ENCODE measurements at places on chromosomes 12 and 14.

GRCh38 chr14:49853158-49853477 is 530 bp upstream of the NEMF start:
- no peak for DNase-seq

DNA sequence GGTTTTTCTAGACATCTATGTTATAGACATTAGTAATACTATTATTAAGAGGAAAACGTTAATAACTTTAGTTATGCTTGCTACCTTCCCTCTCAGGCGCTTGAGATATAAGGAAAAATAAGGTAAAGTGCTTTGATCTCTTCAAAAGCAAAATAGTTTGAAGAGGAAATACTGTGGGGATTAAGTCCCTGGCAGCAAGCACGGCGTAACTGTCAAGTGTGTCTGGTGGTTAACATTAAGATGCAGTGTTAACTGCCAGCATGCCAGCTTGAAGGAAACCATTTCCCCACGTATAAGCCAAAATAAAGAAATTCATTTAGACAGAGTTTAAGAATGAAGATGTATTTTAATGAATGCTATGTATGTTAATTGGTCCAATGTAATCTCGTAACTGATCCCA is 31.8 kb downstream of the PELI2 start:
- DNase-seq: no peak

DNA sequence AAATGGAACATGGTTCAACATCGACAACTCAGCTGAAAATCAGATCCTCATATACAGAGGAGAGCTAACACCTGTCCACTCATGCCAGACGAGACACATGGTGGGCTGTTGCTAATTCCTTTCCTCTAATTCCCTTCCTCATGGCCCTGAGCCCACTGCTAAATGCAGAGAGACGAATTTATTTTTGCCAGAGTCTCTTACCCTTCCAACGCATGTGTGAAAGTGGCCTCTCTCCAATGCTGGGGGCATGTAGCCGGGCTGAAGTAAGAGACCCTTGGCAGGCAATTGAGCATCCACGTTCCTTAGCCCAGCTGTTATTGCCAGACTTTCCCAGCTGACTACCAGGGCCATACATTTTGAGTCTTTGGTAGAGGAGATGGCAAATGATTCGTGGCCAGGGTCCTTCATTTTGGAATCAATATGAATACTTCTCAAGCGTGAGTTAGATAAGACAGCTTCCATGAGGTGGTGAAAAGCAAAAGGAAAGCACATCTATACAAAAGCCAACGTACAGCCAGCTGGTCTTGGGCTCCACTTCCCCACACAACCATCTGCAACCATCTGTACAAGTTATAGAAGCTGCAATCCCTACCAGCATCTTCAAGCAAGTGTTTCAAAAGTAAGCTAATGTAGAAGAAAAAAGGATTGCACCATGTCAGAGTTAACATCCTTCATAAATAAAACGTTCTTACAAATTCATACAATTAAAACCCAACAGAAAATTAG is 28.6 kb downstream of the CORO1C start:
- DNase-seq: no peak

GRCh38 chr14:92568621-92569479 is 55.3 kb downstream of the RIN3 start:
- no peak for DNase-seq

- no peak for DNase-seq
These were observed 5.0 kb downstream of the TBX5 start for GRCh38 chr12:114400925-114401324.

GRCh38 chr12:110353211-110353965 is 50.1 kb downstream of the ANAPC7 start:
- DNase-seq: no peak

DNA sequence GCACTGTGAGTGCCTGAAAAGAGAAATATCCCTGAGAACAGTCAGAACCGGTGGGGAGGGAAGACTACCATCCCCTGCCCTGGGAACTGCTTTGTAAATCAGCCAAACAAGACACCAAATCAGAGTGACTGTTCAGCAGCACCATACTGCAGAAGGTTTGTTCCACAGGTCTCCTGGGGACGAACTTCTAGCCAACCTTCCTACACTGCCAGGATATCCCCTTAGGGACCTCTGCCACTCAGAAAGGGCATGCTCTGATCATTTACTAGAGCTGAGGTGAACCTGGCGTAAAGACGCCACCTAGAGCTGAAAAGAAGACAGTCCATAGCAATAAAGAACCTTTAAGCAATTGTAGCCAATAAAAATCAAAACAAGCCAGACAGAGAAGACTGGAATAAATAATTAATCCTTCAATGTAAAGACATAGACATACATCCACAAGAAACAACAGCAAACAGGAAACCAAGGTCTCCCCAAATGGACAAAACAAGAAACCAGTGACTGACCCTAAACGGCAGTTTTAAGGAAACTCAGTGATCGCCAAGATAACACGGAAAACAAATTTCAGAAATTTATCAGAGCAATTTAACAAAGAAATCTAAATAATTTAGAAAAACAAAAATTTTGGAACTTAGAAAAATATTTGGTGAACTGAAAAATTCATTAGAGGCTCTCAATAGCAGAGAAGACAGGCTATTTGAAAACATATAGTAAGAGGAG is 228.1 kb upstream of the AMIGO2 start:
- DNase-seq: no peak

DNA sequence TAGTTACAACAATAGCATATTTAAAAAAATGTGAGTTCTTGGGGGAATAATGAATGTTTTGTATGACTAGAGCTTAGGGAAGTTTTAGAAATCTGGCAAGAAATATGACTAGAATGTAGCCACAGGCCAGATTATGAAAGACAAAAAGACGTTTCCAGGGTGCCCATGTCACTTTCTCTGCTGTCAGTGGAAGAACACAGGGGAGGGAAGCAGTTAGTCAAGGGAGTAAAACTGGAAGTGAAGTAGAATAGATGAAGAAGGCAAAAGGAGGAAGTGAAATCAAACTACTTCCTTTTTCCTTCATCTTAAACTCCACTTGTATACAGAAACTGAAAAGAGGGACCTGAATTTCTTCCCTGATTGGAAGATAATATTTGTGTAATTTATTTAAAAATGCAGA is 81.2 kb upstream of the ATP2B1 start:
- no peak for DNase-seq

DNA sequence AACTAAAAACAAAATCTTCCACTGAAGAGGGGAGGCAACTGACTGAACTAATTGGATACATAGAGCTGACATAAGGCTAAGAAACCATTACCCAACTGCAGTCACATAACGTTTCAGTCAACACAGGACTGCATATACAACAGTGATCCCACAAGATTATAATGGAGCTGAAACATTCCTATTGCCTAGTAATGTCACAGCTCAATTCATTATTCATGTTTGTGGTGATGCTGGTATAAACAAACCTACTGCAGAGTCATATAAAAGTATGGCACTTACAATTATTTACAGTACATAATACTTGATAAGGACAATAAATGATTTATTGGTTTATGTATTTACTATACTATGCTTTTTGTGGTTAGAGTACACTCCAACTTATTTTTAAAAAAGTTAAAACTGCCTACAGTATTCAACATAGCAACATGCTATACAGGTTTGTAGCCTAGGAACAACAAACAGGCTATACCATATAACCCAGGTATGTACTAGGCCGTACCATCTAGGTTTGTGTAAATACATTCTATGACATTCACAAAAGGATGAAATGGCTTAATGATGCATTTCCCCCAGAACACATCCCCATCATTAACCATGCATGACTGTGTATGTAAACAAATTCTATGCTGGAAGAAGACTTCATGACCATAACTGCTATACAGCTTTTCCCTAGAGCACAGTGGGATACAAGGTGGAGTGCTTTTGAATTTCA is 4.3 kb downstream of the NAP1L1 start:
- no peak for DNase-seq

DNA sequence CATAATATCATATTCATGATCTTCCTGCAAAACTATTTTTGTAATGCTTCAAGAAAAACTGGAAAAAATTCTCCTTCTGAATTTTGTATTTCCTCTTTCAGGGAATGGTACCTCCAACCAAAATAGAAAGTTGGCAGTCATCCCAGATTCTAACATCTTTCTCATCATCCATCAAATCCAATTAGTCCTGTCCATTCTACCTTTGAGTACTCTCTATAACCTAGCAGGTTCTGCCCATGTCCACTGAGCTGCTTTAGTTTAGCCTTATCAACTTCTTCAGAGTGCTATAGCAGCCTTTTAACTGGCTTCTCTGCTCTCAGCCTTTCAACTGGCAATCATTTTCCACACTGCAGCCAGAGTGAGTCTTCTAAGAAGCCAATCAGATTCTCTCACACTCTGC is 236.2 kb downstream of the AKAP6 start:
- no peak for DNase-seq

GRCh38 chr12:31006416-31007152 is 67.1 kb upstream of the DDX11 start:
- no peak for DNase-seq

DNA sequence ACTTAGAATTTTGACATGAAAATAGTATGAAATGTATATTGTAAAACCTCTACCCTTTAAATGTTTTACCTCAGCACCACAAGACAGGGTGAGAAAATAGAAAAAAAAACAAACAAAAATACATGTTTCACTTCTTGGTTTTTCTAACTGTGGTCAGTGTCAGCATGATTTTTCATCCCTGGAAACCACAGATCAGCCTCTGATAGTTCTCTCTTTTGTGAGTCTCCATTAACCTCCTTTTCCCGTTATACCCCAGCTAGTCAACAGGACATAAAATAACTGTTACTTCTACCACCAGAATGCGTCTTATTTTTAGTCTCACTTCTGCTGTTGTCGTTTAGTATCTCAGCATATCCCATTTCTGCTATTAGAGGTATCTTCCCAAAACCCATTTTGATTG is 48.3 kb upstream of the KCNMB4 start:
- no peak for DNase-seq

GRCh38 chr14:74472601-74473000 is 20.5 kb downstream of the NPC2 start:
- no peak for DNase-seq

GRCh38 chr12:98399532-98399931 is 115.9 kb upstream of the TMPO start:
- DNase-seq: peak; percentile 54

DNA sequence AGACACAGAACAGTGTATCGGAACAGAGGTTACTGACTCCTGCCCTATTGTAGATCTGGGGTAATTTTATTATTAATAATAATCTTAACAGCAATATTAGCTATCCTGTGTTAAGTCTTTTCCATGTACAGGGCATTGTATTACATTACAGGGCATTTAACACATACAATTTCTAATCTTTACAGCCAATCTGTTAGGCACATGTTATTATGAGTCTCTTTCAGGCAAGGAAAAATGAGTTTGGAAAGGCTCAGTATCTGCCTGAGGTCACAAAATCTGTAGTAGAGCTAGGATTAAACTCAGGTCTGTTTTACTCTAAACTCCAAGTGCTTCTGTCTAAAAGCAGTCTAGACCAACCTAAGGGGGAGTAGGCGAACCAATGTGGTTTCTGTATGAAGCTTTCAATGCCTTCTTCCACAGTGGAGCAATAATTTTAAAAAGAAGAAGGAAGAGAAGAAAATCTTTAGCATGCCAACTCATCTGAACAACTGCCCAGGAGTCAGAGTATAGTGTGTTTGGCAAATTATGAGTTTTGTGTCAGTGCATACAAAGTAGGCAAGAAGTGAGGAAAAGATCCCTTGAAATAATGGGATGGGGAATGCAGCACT is 192.6 kb downstream of the CHST11 start:
- no peak for DNase-seq

- DNase-seq: no peak
These were observed 12.5 kb downstream of the PAPOLA start for GRCh38 chr14:96514694-96515093.

DNA sequence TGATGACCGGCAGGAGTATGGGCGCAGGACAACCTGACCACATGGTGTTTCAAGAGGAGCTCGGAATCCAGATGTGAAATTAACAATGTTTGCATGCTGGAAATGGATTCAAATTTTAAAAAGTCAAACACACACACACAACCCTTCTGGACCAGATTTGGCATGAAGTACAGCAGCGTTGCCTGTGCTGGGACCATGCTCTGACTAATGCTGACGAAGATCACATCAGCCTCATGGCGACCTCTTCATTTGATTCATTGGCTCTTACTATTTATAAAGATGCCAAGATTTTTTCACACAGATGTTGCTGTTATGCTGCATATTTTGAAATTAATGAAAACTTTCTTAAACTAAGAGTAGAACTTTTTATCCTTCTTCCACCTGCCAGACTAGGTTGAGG is 926.6 kb upstream of the TMEM132C start:
- no peak for DNase-seq

GRCh38 chr12:28872654-28873268 is 276.3 kb upstream of the FAR2 start:
- DNase-seq: no peak

DNA sequence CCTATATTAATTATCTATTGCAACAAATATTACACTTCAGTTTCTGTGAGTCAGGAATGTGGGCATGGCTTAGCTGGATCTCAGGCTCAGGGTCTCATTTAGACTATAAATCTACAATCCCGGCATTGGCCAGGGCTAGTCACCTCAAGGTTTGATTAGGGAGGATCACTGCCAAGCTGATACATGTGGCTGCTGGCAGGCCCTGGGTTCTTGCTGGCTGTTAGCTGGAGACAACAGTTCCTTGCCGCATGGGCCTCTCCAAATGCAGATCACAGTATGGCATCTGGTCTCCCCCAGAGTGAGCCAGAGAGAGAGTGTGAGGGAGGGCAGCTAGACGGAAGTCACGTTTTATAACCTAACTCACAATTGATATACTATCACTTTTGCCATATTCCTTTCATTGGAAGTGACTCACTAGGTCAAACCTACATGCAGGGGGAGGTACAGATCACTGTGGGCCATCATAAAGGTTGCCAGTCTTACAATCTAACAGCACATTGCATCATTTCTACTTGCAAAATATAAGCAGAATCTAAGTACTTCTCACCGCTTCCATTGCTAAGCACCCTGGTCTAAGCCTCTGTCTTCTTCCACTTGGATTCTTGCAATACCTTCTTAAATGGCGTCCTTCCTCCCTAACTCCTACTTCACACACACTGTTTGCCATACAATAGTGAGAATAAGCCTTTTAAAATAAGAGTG is 174.0 kb upstream of the ARHGAP5 start:
- DNase-seq: no peak

GRCh38 chr14:66291756-66292155 is 194.4 kb upstream of the CCDC196 start:
- no peak for DNase-seq

DNA sequence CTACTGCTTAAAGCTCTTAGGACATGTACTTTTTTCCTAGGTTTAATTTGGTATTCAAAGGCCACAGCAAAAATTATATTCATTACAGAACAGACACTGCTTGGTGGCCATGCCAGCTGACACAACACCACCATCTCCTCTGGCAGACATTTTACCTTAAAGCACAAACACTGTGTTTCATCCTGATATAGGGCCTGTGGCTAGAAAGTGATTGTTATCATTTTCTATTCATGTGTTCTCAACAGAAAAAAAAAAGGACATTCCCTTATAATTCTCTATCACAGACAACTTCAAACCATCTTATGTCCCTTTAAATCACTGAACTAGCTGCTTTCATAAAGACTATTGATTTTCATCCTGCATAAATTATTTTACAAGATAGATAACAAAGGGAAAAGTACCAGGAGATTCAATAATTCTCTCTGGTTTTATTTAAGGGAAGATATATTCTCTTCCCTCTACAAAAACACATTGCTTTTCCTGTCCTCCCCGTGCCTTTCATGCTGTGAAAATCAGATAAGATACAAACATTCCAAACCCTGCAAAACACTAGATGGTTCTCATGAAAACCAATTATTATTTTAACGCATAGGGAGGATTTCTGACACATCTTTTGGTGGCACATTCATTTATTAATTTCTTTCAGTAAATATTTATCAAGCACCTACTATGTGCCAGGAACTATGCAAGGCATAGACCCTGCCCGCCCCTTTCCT is 139.3 kb upstream of the TMCC3 start:
- no peak for DNase-seq
